ENCODE measurements at places on chromosomes 3 and 15. TPM values are rescaled to one million over a fixed set of nuclear protein-coding genes. Genes with fewer than 3 reads are reported as not detected.

DNA sequence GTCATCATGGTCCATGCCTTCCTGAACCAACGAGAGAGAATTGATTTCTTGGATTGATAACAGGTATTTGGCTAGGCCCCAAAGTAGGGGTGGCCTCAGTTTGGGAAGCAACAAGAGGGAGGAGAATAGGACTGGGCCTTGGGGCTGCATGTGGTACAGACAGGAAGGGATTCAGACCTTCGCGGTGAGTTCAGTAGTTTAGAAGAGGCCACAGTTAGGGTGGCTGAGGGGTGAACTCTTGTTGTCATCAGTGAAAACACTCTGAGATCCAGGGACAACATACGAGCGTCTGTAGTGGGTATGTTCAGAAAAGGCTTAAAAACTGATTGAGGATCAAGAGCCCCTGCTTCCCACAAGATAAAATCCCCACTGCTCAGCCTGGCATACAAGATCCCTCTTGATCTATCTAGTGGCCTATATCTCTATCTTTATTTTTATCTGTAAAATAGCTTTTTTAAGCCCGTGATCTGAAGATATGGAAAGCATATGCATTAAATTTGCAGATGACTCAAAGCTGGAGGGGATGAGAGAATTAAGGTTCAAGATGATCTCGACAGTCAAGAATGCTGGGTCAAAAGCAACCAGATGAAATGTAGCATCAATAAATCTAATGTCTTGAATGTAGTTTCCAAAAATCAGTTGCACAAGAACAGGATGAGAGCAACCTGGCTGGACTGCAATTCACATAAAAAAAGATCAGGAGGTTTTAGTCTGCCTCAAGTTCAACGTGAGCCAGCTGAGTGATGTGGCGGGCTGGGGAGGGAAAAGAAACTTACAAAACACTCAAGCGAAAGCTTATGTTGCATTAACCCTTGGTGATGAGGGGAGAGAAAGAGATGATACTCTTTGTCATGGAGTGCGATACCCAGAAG is 221.1 kb upstream of the TLE3 start:
- no peak for DNase-seq

- no peak for DNase-seq
Observed at GRCh38 chr3:132623646-132624045, 26.6 kb downstream of the ACKR4 start.

DNA sequence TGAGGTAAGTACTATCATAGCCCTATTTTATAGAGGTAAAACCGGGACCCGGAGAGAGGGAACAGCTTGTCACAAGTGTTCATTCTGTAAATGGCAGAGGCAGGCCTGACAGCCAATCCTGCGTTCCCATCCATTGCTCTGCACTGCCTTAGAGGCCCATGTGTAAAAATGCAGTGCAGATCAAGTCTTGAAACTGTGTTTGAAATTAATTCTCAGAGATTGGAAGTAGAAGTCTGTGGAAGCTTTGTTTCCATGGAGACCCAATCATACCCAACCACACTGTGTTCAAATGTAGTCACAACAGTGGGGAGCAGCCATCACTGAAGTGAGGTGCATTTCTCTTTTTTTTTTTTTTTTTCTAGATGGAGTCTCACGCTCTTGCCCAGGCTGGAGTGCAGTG is 13.1 kb upstream of the DNASE1L3 start:
- no peak for DNase-seq

DNA sequence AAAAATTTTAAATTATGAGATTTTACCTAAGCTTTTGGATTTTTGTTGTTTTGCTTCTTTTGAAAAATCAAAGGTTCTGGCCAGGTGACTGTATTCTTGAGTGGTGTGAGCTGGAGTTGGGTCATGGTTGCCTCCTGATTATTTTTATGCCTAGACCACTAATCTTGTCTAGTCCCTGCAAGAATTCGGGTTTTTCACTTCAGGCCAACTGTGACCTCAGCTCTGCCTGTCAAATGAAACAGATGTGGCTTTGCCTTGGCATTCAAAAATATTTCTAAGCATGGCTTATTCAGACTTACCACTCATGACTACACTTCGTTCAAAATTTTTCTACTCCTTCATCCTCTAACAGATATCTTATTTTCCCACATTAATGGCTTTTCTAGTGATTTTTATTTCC is 25.4 kb upstream of the CDV3 start:
- DNase-seq, result no peak

- no peak for DNase-seq
Observed at GRCh38 chr3:67067251-67067650, 69.1 kb downstream of the KBTBD8 start.

Gene SLC12A1
- not detected for total RNA-seq

Gene NEIL1
- total RNA-seq, result 22.0 TPM

DNA sequence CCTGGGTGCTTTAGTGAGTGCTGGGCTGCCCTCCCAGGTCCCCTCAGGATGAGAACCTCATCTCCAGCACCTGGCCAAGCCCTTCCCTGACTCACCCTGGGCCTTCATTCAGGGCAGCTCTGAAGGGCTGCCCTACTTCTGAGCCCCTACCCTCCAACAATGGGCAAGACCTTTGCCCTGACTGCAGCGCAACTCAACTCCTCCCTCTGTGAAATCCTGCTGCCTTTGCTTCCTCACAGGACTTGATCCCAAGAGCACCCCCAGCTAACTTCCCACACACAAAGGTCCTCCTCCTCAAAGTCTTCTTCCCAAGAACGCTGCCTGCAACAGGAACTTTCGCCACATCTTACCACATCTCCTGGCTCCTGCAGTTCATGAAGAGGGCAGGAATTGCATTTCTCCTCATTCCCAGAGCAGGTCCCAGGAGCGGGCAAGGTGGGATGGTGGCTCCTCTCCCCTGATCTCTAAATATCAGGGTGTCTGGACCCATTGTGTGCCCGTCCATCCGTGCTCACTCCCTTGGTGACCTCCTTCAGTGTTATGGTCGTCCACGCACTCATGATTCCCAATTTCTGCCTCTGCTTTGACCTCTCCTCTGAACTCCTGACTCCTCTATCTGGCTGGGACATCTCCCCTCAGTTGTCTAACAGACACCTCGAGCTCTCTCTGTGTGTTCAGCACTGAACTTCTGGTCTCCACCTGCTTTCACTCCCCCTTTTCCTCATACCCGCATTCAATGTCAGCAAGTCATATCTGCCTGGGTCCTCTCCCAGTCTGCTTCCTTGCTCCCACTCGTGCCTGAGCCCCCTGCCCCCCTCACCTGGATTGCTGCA is 4.5 kb upstream of the SSUH2 start:
- no peak for DNase-seq

GRCh38 chr3:23740517-23740965 is 65.2 kb upstream of the UBE2E1 start:
- no peak for DNase-seq

Gene DYNLT2B
- total RNA-seq, result 19.5 TPM

Gene BCHE
- total RNA-seq, result 1.6 TPM

Gene A4GNT
- total RNA-seq, result not detected

Gene LMLN
- 7.0 TPM for total RNA-seq

- DNase-seq, result no peak
Observed at GRCh38 chr15:101148881-101149664, 102.8 kb downstream of the CHSY1 start.

DNA sequence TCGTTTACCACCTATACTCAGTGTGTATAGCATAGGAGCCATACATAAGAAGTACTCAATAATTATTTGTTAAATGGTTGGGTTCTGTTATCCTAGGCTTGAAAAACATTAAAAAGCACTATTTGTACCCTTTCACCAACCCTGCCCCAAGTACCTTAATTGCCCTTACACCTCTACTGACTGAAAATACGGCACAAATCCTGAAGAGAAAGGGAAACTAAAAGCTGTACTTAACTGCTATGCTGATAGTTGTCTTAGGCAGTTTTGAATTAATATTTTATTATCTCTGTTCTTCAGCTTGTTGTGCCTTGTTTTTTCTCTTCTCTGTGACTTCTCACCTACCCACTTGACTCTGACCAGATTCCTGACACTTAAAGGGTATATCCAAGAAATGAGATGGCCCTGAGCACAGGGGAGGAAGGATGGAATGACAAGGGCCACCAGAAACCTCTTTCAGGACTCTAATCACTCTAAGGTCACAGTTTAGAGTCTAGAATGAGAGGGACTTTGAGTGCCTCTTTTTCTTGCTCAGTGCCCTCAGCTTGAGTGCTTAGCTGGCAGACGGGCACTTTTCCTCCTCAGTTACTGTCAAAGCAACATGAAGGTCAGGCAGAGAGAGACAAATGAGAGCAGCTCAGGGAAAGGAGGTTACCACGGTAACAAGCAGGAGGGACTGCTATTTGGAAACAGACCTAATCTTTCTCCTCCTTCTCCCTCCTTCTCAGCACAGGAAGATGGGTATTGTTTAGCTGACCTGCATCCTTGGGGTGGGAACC is 136.5 kb downstream of the ZNF609 start:
- DNase-seq, result no peak

DNA sequence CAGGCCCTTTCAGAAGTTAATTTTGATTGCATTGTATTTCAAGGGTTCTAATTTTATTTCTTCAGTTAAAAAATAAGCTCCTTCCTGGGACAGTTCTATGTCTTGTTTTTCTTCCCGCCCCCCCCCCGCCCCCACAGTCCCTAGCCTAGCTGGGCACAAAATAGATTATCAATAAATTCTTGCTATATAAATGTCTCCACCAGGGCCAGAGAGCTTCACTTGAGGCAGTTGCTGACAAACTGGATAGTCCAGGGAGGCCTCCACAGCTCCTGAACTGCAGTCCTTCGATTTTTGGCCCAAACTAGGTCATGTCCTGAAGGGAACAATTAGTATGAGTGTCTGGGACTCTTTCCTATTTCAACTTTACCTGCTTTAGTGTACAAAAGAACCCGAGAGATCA is 9.9 kb upstream of the CSPG5 start:
- DNase-seq, result no peak

DNA sequence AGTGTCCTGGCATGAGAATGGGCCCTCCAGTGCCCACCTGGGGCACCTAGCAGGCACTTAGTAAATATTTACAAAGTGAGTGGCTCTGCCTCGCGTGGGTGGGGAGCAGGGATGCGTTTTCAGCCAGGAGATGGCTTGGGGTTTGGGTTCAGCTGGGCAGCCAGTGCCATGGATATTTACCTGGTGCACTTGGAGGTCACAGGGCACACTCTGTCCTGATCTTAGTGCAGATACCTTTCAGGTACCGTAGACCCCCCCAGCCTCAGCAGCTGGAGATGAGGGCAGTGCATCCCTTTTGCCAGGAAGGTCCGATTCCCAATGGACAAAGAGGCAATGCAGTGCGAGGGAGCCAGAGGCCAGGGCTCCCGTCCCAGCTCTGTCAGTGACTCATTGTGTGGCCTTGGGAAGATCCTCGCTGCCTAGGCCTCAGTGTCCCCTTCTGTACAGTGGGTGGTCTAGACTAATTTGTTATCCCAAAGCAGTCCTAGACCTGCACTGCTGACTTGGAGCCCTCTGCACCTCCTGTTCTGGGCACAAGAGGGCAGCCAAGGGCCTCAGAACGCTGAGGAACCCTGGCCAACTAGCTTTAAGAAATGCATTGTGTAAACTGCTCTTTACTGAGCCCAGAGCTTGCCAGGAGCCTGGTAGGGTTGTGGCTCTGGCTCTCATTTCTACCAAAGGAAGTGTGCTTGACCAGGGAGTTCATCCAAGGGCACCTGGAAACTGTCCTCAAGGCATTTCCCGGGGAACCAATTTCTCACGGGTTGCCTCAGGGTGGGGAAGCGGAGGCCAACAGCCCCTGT is 16.0 kb downstream of the HDAC11 start:
- peak; percentile 87 for DNase-seq

GRCh38 chr15:39180483-39180933 is 400.4 kb upstream of the THBS1 start:
- no peak for DNase-seq

- no peak for DNase-seq
Observed at GRCh38 chr3:9172851-9173321, 76.6 kb downstream of the SRGAP3 start.

GRCh38 chr3:126679318-126679751 is 24.4 kb upstream of the TXNRD3 start:
- DNase-seq, result no peak

Gene CMTM8
- total RNA-seq, result 2.5 TPM

Gene STX19
- total RNA-seq, result not detected

- no peak for DNase-seq
Observed at GRCh38 chr3:185084901-185085300, 68.0 kb downstream of the C3orf70 start.

DNA sequence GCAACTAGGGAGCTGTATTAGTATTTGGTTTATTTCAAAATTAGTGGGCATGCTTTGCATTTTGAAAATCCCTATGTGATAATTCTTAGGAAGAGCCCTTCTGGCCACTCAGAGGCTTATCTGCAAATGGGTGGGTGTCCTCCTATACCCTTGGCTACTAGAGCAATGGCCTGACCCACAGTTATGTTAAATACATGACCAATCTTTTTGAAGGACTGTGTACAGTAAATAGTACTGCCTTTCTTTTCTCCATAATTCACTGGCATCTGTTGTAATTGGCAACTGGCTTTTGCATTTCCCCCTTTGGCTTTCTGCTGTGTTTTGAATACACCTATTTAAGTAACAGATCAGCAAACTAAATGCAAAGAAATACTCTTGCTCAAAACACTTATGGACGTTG is 175.4 kb downstream of the ANXA2 start:
- no peak for DNase-seq

DNA sequence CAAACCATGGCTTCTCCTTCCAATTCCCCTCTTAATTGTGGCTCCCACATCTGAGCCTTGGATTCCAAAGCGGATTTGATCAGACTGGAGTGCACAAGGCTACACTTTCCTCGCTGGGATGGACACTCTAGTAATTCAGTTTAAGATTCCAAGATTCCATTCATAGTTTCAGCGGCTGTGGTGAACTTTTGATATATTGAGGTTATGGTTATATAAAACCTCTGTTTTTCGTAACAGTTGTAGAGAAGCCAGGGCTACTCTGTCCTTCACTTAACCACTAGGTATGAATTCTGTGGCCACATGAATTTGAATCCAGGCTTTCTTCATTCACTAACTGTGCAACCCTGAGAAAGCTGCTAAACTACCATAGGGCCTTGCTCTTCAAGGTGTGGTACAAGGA is 67.9 kb upstream of the KY start:
- no peak for DNase-seq

- DNase-seq, result peak; percentile 79
Observed at GRCh38 chr3:126353694-126354321, 3.4 kb downstream of the KLF15 start.

Gene CSPG5
- total RNA-seq, result 2.8 TPM

Gene AMT
- 6.0 TPM for total RNA-seq

- DNase-seq, result no peak
Observed at GRCh38 chr3:126124896-126125295, 41.0 kb upstream of the SLC41A3 start.

Gene SEMA3G
- not detected for total RNA-seq

Gene CSPG4
- 595 TPM for total RNA-seq

- DNase-seq, result no peak
Observed at GRCh38 chr3:108106449-108106848, 15.6 kb upstream of the CD47 start.

Gene NEDD4
- total RNA-seq, result 28.4 TPM

Gene TNFAIP8L3
- 6.1 TPM for total RNA-seq

DNA sequence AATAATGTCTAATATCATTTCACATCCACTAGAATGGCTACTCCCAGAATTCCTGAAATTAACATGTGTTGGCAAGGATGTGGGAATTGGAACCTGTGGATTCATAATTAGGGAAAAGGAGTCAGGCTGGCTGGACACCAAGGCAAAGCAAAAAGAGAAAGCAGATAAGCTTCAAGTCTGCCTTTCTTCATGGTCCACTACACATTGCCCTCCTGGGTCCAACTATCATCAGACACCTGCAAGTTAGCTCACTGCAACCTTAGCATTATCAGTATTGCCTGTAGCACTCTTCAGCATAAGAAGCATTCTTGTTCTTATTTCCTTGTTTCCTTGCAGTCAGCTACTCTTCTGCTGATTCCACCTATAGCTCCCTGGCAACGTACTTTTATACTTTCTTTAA is 124.3 kb downstream of the ZNF280D start:
- DNase-seq, result no peak
